ENCODE measurements at places on chromosomes 7 and 10.
A peak's percentile ranks its signal among the peaks of the same experiment; 100 is the strongest.

- DNase-seq, result no peak
Measured at GRCh38 chr7:103843689-103844480, 145.6 kb downstream of the RELN start.

DNA sequence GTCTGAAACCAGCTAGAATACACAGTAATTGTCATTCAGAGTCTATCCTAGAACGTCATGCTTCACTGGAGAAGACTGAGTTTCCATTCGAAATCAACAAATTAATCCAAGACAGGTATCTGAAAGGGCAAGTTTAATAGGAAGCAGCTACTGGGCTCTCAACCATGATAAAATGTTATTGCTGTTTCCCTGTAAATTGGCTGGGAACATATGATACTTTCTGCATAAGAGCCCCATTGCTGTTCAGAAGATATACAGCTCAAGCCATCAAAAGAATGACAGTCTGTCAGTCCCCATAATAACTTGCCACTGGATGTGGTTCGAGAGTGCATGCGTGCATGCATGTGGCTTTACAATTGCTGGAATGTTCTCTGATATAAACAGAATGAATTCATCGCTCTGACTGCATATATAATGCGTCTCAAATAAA, 129.0 kb downstream of the HIBADH start:
- no peak for DNase-seq

DNA sequence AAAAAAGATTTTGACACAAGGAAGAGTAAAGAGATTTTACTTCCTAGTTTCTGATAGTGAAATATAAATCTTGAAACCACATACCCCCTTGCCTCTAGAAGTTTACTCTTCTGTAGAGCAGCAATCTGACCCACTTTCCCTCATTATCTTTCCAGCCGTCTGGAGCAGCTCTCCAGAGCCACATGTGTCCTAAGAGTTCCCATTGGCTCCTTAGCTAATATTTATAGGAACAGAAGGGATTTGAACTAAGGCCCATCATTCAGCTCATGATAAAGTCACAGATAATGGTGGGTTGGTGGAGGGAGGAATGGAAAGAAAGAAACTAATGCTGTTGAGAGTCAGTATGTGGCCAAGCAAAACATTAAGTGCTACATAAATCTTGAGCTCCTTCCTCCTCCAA, 121.8 kb downstream of the INHBA start:
- no peak for DNase-seq

DNA sequence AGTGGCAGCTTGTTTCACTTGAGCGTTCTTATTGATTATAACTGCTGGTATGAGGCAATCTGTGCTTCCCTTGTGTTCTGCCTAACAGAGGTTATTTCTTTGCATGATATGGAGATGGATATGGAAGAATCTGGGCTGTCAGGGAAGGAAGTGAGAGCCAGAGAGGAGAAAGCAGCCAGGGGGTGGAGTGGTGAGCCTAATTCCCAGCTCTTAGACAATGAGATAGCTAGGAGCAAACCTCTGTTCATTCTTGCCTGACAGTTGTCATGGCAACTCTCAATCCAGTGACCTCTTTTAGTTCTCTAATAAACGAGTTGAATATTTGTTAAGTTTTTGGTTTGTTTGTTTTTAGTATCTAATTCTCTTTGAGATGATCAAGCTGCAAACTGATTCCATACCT, 214.3 kb downstream of the NRG3 start:
- DNase-seq, result no peak

DNA sequence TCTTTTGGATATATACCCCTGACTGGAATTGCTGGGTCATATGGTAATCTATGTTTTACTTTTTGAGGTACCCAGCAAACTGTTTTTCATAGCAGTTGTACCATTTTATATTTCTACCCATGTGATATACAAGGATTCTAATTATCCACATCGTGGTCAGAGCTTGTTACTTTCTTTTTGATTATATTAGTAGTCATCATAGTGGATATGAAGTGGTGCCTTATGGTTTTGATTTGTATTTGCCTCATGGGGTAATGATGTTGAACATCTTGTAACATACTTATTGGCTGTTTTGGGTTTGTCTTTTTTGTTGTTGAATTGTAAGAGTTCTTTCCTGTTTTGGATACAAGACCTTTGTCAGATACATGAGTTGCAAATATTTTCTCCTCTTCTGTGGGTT, 51.7 kb downstream of the MAPK8 start:
- DNase-seq, result no peak

GRCh38 chr7:31077484-31078362, 25.6 kb downstream of the ADCYAP1R1 start:
- DNase-seq, result no peak

DNA sequence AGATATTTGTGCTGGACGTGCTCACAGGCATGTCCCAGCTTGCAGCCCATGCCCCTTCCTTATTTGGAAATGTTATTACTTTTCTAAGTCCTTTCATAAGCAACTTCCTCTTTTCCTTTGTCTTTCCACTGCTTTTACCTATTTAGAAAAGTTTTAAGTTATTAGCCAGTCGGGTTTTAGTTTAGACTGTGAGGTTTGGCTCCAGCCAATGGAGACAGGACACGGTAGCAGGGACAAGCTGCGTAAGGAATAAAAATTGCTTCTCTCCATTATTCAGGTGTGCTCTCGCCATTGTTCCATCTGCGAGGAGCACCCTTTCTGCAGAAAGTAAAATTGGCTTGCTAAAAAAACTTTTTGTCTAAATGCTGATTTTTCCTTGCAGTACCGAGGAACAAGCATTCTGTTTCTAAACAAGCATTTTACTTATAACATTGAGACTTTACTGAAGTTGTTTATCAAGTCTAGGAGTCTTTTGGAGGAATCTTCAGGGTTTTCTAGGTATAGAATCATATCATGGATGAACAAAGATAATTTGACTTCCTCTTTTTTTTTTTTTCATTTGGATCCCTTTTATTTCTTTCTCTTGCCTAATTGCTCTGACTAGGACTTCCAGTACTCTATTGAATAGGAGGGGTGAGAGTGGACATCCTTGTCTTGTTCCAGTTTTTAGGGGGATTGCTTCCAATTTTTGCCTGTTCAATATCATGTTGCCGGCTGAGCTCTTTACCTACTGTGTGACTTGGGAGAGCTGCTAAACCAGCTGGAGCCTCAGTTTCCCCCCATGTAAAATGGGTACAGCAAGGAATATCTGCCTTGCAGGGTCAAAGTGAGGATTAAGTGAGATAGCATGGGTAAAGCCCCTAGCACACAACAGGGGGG, 63.8 kb downstream of the ALOX5 start:
- no peak for DNase-seq

DNA sequence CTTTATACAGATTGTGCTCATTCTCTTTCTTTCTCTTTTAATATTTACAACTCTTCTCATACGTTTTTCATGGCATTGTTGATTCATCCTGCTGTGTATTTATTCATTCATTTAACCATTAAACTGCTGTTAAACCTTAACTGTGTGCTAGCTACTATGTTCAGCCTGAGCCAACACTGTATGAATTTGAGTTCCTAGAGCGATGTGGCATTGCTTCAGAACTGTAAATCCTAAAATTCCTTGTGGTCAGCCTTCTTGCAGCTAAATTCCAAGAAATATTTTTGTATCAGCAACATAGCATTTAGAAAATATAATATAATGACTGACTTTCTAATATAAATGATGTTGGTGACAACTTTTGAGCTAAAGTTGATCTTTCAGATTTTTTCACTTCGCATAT, 184.7 kb upstream of the FZD1 start:
- DNase-seq, result no peak

DNA sequence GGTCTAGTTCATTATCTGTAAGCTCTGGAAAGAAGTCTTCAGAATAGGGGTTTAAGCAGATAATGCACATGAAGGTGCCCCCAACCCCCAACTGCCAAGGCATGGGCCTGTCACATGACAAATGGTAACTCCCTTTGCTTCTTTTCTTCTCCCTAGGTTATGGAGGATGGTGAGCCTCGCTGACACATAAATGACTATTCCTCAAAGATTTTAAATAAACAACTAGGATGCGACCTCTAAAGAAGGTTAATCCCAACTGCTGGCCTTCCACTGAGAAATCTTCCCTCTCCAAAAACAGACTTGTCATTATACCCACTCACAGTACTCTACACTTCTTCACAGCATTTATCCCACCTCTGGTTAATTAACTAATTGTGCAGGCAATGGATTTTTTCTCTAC, 75.7 kb upstream of the FAM133B start:
- DNase-seq, result no peak

GRCh38 chr10:14111208-14111607, 219.5 kb downstream of the FRMD4A start:
- DNase-seq, result no peak

DNA sequence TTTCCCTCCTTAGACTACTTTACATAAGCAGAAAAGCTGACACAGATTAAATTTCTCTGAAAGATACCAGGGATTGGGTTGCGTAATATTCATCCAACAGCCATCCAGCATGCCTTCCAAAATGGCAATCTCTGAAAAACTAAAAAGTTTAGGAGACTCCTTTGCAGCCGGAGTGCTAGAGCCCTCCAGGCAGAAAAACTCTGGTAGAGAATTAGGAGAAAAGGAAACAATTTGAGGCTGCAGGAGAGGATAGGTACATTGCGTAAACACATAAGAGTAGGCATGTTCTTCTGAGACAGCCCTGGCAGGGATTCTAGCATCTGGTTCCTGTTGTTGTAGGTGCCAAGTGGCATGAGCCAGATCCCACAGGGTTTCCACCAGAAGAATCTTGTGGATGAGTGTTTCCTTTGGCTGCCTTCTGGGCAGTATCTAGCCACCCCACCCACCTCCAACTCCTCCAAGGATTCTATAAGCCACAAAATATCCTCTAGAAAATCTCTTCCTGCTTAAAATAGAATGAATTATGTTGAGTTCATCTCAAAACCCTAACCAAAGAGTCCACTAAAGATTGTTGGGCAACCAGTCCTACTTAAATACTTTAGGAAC, 402.4 kb downstream of the HGF start:
- no peak for DNase-seq

GRCh38 chr10:78461333-78461732, 427.7 kb downstream of the RPS24 start:
- no peak for DNase-seq

DNA sequence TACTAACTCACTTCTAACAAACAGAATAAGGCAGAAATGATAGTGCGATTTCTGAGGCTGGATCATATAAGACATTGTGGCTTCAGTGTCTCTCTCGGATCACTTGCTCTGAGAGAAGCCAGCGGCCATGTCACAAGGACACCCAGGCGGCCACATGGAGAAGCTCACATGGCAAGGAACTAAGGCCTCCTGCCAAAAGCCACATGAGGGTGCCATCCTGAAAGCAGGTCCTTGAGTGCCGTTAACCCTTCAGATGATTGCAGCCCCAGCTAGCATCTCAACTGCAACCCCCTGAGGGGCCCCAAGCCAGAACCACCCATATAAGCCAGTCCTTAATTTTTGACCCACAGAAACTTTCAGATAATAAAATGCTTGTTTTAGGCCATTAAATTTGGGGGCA, 6.9 kb upstream of the VDAC2 start:
- DNase-seq, result no peak

DNA sequence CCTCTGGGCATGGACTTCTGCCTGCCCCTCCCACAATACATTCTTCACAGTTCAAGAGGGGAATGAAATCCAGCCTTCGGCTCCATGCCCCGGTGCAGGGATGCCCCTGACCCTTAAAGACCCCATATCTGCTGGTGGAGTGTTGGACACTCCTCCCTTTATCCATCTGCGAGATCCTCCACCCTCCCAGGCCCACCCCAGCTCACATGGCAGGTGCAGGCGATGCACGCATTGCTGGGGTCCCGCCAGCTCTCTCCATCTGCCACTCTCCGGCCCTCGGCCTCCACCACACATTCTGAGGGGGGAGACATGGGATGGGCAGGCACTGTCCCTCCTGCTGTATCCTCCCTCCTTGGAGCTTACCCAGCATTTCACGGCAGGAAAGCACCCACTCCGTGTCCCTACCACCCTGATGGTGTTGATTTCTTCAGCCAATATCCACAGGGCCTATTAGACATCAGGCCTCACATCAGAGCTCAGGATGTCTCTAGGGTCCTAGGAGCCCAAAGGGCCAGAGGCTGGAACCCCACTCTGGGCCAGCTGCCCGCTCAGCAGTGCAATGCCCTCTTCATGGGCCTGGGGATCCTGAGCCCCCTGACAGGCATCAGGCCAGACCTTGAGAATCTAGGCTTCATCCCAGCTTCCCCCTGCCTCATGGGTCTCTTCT, 18.3 kb downstream of the ATP6V1F start:
- DNase-seq, result no peak

- no peak for DNase-seq
Measured at GRCh38 chr10:114626841-114627240, 31.2 kb downstream of the ABLIM1 start.

- DNase-seq, result no peak
Measured at GRCh38 chr7:39824456-39825200, 125.4 kb upstream of the CDK13 start.

GRCh38 chr10:4607681-4608080, 218.3 kb upstream of the AKR1E2 start:
- no peak for DNase-seq

DNA sequence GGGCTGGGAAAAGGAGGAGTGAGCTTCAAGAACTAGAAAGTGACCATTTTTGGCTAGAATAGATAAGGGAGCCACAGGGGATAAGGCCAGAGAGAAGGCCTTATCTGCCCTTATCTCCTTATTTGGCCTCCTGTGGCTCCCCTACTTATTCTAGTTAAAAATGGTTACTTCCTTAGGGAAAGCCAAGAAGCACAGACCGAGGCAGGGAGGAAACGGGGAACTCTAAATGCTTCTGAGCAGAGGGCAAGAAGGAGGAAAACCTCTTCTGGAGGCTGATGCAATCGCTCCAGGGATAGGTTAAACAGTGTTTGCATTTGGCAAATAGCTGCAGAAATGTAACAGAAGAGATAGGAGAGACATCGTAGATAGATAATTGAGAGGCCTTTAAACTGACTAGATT, 18.6 kb downstream of the NRP1 start:
- no peak for DNase-seq

- no peak for DNase-seq
Measured at GRCh38 chr7:12888717-12889116, 201.3 kb downstream of the ARL4A start.

- no peak for DNase-seq
Measured at GRCh38 chr10:29932991-29933390, 126.4 kb downstream of the JCAD start.

DNA sequence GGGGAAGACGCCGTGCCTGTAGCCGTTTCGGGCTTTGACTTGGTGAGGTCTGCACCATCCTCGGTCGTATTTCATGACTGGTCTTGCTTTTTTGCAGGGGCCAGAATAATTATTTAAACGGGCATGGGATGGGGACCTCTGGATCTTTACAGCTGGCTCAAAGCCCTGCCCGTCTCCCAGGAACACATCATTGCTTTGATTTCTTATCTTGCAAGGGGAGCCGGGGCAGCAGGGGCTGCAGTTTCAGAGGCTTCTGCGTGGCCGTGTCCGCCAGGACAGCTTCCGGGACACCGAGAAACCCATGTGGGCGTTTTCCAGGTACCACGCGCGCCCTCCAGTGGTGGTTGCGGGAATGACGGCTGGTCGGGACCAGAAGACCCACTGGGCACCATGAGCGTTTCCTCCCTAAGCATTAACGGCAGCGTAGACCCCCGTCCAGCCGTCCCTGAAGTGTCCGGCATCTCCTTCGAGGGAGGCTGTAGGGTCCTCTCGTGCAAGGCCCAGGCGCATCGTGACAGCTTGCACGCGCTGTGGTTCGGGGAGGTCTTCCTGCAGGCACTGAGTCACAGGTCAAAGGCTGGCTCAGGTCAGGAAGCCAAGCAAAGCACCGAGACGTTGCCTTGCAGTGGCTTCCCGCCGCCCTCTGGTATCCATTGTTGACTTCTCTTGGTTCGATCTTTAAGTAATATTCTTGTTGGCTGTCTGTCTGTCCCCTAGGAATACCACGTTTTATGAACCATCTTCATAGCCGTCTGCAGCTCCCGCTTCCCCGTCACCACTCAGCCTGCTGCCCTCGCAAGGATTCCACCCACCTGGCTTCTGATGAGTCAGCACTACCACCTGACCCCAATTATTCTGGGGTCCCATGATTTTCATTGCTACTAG, 16.2 kb upstream of the ZFAND2A start:
- DNase-seq, result peak; percentile 77

Measured in germinal center (tissue), 1 donor.